ENCODE measurements at places on chromosomes 6 and 20. TPM values are rescaled to one million over a fixed set of nuclear protein-coding genes. Genes with fewer than 3 reads are reported as not detected.

DNA sequence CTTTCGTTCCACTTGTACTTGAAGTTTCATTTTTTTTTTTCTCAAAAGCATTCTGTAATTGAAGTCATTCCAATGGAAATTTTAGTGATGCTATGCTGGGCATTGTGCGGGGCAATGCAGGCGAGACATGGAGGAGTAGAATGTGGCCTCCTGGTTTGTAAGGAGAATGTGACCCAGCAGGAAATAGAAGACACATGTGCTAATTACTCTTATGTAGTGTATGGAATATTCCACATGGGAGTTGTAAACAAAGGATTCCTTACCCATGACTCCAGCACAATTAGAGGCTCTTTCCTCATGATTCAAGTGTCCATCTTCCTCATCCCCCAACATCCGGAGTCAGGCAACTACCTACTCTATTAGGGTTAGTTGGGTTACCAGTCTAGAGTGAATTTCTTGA lies 14.9 kb upstream of the RFPL4B start:
- H3K27me3 ChIP-seq: peaks cover 23% of the 10 kb centered on the region
- H3K27ac ChIP-seq: no peak overlapping the region
- DNase-seq: no peak
- no peaks in the 10 kb centered on the region for H3K36me3 ChIP-seq
- H3K4me3 ChIP-seq: no peak overlapping the region

Gene HEY2
- not detected for total RNA-seq

Gene VPS52
- 84.0 TPM for total RNA-seq

- no peaks in the 10 kb centered on the region for H3K36me3 ChIP-seq
- H3K4me1 ChIP-seq: no peaks in the 10 kb centered on the region
- DNase-seq: no peak
- H3K27me3 ChIP-seq: no peaks in the 10 kb centered on the region
- H3K27ac ChIP-seq: no peak overlapping the region
These were observed 1340.0 kb upstream of the MAP3K7 start for GRCh38 chr6:91926827-91927226.

DNA sequence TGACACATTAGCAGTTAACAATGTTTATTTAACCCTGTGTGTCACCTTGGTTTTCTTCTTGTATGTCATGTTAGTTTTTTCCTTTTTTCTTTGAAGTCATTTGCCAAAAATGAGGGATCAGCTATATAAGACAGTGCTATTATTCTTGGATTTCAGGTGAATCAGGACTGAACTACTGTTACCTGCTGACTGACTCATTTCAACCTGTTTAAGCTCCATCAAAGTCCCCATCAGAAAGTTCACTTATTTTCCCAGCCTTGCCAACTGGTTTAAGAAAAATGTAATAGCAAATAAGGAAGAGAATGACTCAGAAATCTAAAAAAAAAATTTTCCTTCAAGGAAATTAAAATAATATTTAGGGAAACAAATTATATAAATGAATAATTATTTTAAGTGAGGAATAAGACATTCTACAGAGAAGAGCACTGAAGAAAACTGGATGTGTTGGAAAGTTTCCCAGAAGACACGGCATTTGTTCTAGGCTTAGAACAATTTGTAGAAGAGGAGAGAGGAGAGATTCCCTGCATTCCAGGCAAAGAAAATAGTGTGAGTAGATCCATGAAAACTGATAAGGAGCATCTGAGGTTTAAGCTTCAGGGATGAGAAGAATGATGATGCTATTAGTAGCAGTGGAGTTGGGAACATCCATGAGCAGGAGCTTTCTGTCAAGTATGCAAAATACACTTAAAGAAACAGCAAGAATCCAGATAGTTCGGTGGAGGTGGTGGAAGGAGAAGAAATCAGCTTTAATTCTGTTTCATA lies 84.9 kb upstream of the SIM1 start:
- no peaks in the 10 kb centered on the region for H3K27me3 ChIP-seq
- H3K4me3 ChIP-seq: no peak overlapping the region
- no peaks in the 10 kb centered on the region for H3K4me1 ChIP-seq
- no peak for DNase-seq

GRCh38 chr6:110325197-110325596 lies 33.0 kb downstream of the METTL24 start:
- no peaks in the 10 kb centered on the region for H3K36me3 ChIP-seq
- H3K4me1 ChIP-seq: no peaks in the 10 kb centered on the region
- no peak overlapping the region for H3K4me3 ChIP-seq

- H3K27ac ChIP-seq: no peak overlapping the region
- H3K4me3 ChIP-seq: no peak overlapping the region
- no peaks in the 10 kb centered on the region for H3K4me1 ChIP-seq
- H3K27me3 ChIP-seq: no peaks in the 10 kb centered on the region
- no peaks in the 10 kb centered on the region for H3K36me3 ChIP-seq
These were observed 90.4 kb downstream of the BMP2 start for GRCh38 chr20:6857927-6858326.

DNA sequence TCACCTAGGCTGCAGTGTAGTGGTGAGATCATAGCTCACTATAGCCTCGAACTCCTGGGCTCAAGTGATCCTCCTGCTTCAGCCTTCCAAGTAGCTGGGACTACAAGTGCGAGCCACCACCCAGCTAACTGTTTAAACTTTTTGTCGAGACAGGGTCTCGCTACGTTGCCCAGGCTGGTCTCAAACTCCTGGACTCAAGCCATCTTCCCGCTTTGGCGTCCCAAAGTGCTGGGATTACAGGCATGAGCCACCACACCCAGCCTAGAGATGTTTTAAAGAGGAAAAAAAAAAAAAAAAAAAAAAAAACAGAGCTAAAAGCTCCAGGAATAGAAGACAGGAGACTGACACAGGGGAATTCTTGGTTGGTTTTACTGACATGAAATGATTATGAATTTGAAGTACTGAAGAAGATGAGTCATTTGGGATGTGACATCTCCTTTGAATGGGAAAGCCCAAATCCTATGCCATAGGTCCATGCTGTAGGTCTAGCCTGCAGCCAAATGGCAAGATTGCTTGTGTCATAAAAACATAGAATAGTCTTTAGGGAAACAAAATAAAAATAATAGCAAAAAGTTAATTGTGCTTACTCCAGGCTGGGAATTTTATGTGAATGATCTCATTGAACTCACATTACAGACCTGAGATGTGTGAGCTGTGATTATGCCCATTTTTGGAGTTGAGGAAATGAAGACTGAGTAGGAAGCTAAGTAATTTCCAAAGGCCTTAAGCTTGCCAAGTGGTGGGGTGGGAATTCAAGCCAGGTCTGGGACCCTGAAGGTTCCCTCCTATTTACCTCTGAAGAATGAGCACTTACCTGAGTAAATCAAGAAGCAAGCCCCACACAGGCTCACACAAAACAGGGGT lies 24.3 kb upstream of the NHSL1 start:
- no peak overlapping the region for H3K27ac ChIP-seq
- DNase-seq: no peak
- H3K4me1 ChIP-seq: peaks cover 10% of the 10 kb centered on the region
- H3K27me3 ChIP-seq: peaks cover 16% of the 10 kb centered on the region
- no peaks in the 10 kb centered on the region for H3K36me3 ChIP-seq

DNA sequence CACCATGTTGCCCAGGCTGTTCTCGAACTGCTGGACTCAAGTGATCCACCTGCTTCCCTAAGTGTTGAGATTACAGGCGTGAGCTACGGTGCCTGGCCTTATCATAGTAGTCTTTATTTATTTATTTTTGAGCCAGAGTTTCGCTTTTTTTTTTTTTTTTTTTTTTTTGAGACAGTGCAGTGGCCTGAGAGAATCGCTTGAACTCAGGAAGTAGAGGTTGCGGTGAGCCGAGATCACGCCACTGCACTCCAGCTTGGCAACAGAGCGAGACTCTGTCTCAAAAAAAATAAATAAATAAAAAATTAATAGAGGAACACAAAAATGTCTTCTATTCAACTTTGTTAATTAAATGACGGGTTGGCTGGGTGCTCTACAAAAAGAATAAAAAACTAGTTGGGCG lies 12.9 kb downstream of the MAPRE1 start:
- H3K27ac ChIP-seq: peak overlapping the region; percentile 76
- no peaks in the 10 kb centered on the region for H3K27me3 ChIP-seq
- peaks cover 71% of the 10 kb centered on the region for H3K4me1 ChIP-seq
- peak overlapping the region; percentile 56 for H3K4me3 ChIP-seq

DNA sequence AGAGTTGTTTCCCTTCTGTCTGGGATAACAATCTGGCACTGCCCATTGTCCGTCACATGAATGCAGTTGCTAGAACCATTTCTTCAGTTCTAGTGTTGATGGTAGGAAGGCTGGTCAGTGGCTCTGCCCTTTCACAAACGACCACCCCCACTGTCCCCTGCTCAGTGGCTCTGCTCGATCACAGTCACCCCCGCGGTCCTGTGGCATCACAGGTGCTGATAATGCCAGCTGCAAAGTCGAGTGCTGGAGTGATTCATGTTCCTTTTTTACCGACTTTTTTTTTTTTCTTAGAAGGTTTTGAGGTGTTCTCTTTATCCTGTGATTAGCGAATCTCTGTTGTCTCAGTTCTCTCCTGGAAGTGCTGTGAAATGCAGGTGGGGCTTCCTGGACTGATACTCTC lies 22.8 kb downstream of the FAM120B start:
- H3K36me3 ChIP-seq: peaks cover 52% of the 10 kb centered on the region
- no peaks in the 10 kb centered on the region for H3K27me3 ChIP-seq
- peaks cover 3% of the 10 kb centered on the region for H3K4me1 ChIP-seq
- no peak overlapping the region for H3K4me3 ChIP-seq
- no peak overlapping the region for H3K27ac ChIP-seq
- DNase-seq: no peak

DNA sequence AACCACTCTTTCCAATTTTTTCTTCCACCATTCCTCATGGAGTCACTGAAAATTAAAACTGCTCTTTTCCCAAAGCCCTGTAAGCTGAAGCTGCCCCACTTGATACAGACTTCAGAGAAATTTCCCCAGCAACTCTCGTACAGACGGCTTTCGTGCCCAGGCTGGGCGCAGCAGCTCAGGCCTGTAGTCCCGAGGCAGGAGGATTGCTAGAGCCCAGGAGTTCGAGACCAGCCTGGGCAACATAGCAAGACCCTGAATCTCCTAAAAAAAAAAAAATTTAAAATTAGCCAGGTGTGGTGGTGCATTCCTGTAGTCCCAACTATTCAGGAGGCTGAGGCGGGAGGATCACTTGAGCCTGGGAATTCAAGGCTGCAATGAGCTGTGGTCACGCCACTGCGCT lies 6.6 kb downstream of the PPDPF start:
- H3K4me3 ChIP-seq: no peak overlapping the region
- H3K27me3 ChIP-seq: peaks cover 6% of the 10 kb centered on the region
- H3K4me1 ChIP-seq: peaks cover 8% of the 10 kb centered on the region
- no peak overlapping the region for H3K27ac ChIP-seq
- H3K36me3 ChIP-seq: peaks cover 19% of the 10 kb centered on the region
- DNase-seq: no peak

Gene C20orf144
- total RNA-seq: 0.25 TPM

- no peaks in the 10 kb centered on the region for H3K27me3 ChIP-seq
- no peak overlapping the region for H3K27ac ChIP-seq
- no peaks in the 10 kb centered on the region for H3K36me3 ChIP-seq
- H3K4me1 ChIP-seq: no peaks in the 10 kb centered on the region
These were observed 266.0 kb downstream of the SLC24A3 start for GRCh38 chr20:19478320-19478895.

DNA sequence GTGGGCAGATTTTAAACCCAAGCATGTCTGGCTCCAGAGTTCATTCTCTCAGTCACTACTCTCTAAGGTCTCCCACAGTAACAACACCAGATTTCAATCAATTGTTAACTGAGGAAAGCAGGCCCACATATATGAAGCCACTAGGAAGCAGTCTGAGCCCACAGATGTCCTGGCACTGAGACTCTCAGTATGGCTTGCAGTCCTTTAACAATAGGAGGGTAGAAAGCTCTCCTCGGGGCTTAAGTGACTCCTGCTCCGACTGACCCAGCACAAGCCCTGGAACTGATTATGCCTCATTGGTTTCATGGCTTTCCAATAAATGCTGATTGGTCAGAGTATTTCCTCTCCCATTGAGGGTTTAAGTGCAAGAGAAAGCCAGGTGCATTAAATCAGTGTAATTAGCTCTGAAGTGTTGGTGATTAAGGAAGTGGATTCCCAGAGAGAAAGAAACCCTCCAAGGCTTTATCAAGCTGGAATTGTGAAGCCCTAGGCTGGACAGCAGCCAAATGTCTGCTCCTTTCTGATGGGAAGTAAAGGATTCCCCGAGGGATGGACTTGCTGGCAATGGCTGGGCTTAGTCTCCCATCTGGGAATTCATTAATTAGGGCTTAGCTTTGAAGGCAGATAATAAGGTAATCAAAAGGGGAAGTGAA lies 76.6 kb upstream of the PROKR2 start:
- no peak for DNase-seq
- peaks cover 9% of the 10 kb centered on the region for H3K27me3 ChIP-seq

Gene DLL1
- 0.55 TPM for total RNA-seq

DNA sequence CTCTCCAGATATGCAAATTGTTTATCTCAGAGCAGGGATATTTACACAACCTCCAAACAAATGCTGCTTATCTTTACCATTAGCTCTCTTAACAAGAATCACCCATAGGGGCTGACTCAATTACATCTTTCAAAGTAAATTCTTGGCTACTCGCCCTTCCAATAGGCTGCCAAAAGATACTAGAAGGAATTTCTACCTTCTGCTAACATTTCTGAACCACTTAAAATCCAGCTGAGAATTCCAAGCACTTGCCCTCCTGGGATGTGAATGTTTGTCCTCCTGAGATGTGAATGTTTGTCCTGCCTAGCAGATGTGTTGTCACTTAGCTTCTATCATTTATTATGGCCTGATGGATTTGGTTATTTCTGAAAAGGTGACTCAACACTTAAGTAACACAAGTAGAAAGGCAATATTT lies 388.0 kb downstream of the GJA1 start:
- H3K27ac ChIP-seq: no peak overlapping the region
- H3K4me3 ChIP-seq: no peak overlapping the region
- H3K4me1 ChIP-seq: no peaks in the 10 kb centered on the region
- no peaks in the 10 kb centered on the region for H3K36me3 ChIP-seq

Gene SLC26A8
- not detected for total RNA-seq

DNA sequence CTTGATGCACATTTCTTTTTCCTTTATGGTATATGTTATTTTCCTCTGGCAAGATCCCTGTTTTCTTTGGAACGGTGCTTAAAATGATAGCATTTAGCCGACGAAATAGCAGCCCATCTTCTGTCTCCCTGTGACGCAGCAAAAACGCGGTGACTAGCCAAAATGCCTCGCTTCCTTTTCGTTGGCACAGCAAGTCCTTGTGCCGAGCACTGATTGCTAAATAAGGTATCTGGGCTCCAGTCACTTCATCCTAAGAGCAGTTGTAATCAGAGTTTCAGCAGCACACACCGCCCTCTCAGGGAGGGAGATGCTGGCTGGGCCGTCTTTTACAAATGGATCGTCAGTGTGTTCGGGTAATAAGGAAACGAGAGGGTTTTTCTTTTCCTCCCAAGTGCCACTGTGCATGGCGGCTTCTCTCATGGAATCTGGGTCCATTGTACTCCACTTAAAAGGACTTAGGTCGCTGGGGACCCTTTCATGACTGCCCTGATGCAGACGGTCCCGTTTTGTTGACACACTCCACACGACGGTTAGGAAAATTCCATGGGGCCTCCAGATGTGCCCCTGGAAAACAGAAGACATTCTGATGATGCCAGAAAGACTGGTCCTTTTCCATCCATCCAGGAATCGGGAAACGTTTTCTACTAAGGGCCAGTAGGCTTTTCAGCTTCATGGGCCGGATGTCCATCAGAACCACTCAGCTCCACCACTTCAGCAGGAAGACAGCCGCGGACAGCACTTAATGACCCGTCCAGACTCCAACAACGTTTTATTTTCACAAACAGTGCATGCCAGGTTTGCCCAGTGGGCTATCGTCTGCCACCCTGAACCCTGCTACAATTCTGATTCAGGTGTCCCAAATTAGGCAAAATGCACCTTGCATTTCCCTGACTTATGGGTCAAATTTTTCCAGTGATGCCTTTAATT lies 185.5 kb downstream of the CDH4 start:
- H3K4me1 ChIP-seq: no peaks in the 10 kb centered on the region
- no peaks in the 10 kb centered on the region for H3K27me3 ChIP-seq
- no peak overlapping the region for H3K27ac ChIP-seq
- no peak for DNase-seq

Gene HLA-DMB
- 8.1 TPM for total RNA-seq

All from activated CD4-positive, alpha-beta T cell treated with anti-CD3 and anti-CD28 coated beads, Interleukin-2, amount 10 ng/mL, durations not matched to agents 7 days and 5 days (primary cell).